CD4-positive, alpha-beta memory T cell (primary cell): ENCODE measurements at places on chromosomes 5 and 9. TPM values are rescaled to one million over a fixed set of nuclear protein-coding genes. Genes with fewer than 3 reads are reported as not detected.

Gene CLPTM1L
- 87.4 TPM for total RNA-seq

Gene MLANA
- total RNA-seq = not detected

Gene DAB2IP
- total RNA-seq = not detected

Gene SLC36A3
- not detected for total RNA-seq

Gene FCN1
- 4.2 TPM for total RNA-seq

Gene ZNF782
- 14.7 TPM for total RNA-seq

Gene NSMF
- total RNA-seq = 18.3 TPM

Gene OLFML2A
- total RNA-seq = not detected

Gene TMEFF1
- not detected for total RNA-seq

Gene SH3RF2
- not detected for total RNA-seq

Gene IRF1
- 202 TPM for total RNA-seq

Gene C8G
- total RNA-seq = 2.2 TPM

Gene EPB41L4A
- total RNA-seq = 0.44 TPM

Gene DMRT3
- total RNA-seq = not detected

Gene SOX30
- 0.14 TPM for total RNA-seq

Gene IL7R
- total RNA-seq = 2,390 TPM
